ENCODE measurements at places on chromosomes 7 and 10.

GRCh38 chr7:95213809-95214492 is 110.4 kb downstream of the PON1 start:
- no peak for DNase-seq

DNA sequence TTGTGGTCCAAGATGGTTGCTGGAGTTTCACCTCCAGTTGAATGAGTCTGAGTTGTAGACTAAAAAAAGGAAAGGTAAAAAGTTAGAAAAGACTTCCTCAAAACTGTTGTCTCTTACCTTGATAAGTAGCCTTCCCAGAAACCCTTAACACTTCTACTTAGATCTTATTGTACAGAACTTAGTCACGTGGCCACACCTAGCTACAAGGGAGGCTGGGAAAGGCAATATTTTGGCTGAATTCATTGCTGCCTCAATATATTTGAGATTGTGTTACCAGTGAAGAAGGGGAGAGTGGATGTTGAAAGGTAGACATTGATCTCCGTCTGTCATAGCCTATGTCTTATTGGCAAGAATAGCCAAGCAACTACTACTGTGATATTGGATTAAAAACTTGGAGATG is 35.5 kb upstream of the VDAC2 start:
- DNase-seq: no peak

DNA sequence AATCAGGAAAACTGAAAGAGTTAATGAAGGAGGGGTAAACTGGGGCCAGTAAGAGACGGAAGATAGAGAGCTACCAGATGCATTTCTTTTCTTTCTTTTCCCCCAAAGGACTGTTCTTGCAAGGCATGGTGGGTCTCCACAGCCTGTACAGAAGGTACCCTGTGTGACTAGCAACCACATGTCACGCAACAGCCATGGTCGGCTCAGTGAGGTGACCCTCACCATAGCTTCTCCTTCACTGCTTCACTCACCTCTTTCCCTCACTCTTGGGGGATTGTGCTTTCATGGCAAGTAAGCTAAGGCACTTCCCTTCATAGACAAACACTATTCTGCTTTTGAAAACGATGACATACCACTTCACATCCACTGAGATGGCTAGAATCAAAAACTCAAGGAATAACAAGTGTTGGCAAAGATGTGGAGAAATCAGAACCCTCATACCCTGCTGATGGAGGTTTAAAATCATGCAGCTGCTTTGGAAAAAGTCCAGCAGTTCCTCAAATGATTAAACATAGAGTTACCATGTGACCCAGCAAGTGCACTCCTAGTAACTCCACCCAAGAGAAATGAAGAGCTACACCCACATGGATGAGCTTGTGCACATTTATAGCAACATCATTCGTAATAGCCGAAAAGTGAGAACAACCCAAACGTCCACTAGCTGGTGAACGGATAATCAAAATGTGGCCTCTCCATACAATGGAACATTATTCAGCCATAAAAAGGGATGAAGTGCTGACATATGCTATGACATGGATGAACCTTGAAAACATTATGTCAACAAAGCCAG is 3.8 kb upstream of the INSIG1 start:
- DNase-seq: no peak

DNA sequence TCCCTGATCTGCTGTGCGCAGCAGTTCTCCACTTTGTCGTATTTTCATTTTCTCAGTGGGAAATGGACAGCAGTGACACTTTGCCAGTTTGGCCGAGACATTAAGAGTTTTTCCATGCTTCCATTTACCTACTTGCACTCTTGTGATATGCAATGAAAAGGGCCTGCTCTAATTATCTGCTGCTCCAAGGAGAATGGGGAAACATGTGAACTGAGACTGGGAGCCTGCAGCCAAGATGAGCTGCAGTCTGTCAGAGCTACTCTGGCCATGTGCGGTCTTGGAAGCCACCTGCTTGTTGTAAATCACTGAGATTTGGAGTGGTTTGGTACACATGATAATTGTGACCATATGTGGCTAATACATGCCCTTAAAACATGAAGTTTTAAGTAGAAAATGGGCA is 586.6 kb upstream of the POT1 start:
- no peak for DNase-seq

GRCh38 chr7:31687024-31687748 is at the start of gene PPP1R17:
Gene PPP1R17 (plus strand): TSS chr7:31687215. CDS start chr7:31692442, 5,227 bp downstream.
- DNase-seq: no peak

DNA sequence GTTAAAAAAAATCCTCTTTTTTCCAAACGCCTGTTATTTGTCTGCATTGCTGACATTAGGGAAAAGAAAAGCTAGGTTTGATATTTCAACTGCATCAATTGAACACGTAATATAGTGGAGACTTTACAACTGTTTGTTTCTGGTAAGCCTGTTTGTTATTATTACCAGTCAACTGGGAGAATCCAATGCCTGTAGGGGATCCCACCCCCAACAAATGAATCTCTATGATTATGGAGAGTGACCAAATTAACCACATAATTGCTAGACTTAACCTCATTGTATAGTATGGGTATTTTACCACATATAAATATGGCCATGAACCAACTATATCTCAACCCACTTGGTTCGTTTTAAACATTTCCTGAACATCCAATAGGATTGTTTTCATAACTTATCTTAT is 216.1 kb downstream of the TWIST1 start:
- DNase-seq: no peak

GRCh38 chr10:33790521-33791271 is 456.2 kb upstream of the NRP1 start:
- no peak for DNase-seq

DNA sequence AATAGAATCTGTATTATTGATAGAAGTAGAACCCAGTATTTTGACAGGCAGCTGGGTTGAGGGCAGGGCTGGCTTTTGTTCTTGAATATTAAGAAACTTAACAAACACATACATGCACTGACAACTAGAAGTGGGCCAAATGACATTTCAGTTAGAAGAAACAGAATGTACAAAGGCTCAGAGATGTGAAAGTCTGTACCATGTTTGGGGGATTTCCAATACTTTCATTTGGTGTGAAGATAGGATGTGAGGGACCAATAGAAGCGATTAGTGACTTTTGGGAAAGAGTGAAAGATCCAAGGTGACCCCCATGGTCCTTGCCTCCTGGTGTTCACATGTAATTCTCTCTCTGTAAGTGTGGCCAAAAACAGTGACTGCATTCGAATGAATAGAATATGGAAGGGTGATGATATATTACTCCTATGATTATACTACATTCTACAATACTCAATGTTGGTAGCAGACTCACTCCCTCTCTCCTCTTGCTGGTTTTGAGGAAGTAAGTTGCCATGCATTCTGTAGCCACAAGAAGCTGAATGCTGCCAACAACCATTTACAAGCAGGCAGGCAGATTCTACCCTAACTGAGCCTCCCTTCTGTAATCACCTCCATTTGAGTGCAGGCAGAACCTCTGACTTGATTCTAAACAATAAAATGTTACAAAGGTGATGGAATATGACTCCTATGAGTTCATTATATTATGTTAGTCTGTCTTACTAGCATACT is 151.4 kb downstream of the TMEM168 start:
- DNase-seq: no peak

- no peak for DNase-seq
Measured at GRCh38 chr10:69318867-69319727, 40.8 kb downstream of the HK1 start.

DNA sequence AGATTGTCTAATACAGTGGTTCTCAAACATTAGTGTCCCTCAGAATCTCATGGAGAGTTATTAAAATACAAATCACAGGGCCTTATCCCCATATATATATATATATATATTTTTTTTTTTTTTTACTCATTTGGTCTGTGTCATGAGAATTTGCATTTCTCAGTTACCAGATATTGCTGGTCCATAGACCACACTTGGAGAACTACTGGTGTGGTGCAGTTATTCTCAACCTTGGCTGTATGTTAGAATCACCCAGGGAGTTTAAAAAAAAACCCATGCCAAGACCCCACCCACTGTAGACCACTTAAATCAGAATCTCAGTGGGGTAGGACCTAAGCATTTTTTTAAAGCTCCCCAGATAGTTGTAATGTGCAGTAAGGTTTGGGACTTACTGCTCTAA is 179.9 kb downstream of the AUTS2 start:
- DNase-seq: no peak

GRCh38 chr7:24942226-24942625 is 37.8 kb downstream of the OSBPL3 start:
- DNase-seq: no peak

GRCh38 chr10:77357185-77357584 is 280.4 kb downstream of the KCNMA1 start:
- no peak for DNase-seq

- DNase-seq: no peak
Measured at GRCh38 chr10:30534465-30535144, 94.9 kb downstream of the LYZL2 start.

DNA sequence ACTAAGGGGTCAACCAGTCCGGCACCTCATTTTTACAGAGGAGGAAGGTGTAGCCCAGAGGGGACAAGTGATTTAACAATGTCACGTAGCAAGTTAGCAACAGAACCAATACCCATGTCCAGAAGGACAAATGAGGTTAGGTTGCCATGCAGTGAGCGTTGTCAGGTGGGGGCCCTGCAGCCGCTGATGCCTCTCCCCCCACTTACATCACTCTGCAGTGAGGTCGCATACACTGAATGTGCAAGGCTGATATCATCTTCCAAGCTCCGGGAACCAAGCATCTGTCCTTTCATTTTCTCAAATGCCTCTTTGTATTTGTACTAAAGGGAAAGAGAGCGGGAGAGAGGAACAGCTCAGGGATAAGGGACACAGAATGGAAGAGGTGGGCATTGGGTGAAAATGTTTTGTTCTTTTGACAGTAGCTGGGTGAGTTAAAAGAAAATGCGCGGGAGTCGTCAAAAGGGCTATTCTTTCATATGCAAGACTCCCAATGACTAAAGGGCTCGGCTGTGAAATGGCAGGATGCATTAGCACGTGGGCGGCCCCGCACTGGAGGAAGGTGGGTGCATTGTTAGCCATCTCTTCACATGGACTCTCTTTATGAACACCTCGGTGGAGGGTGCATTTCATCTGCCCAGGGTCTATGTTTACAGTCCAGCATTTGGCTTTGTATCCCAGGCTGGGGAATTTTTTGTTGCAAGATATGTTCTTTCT is 49.7 kb downstream of the NRAP start:
- no peak for DNase-seq

DNA sequence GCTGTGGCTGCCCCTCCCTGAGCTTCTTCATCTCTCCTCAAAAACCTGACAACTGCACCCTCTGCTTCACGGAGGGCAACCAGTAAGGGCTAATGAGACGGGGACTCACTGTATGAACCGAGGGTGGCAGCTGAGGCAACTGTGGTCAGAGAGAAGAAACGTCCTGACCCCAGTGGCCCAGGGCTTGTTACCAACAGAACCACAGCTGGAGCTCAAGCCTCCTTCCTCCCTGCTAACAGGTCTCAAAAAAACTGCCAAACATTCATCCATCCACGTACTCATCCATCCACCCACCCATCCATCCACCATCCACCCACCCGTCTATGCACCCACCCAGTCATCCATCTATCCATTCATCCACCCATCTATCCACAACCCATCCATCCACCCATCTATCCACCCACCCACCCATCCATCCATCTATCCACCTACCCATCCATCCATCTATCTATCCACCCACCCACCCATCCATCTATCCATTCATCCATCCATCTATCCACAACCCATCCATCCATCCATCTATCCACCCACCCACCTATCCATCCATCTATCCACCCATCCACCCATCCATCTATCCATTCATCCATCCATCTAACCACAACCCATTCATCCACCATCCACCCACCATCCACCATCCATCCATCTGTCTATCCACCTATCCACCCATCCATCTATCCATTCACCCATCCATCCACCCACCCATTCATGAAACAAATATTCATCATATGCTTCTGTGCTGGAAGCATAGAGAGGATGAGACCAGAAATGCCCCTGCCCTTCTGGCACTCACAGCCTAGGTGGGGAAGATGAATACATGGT is 111.7 kb downstream of the PDGFA start:
- DNase-seq: no peak

DNA sequence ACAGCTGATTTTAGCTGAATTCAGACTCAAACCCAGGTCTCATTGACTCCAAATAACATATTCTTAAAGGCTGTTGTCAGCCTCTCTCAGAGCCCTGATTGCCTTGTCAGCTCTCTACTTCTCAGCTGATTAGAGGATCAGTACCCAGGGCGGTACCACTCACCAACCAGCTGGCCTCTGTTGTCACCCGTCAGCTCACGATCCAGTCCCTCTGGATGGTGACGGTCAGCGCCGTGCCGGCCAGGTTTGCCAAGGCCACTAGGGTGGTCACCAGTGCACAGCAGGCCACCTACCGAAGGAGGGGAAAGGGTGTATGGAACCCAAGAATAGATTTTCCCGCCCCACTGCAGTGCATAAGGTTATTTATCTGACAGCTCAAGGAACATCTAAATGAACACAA is 52.3 kb upstream of the TOMM7 start:
- no peak for DNase-seq

DNA sequence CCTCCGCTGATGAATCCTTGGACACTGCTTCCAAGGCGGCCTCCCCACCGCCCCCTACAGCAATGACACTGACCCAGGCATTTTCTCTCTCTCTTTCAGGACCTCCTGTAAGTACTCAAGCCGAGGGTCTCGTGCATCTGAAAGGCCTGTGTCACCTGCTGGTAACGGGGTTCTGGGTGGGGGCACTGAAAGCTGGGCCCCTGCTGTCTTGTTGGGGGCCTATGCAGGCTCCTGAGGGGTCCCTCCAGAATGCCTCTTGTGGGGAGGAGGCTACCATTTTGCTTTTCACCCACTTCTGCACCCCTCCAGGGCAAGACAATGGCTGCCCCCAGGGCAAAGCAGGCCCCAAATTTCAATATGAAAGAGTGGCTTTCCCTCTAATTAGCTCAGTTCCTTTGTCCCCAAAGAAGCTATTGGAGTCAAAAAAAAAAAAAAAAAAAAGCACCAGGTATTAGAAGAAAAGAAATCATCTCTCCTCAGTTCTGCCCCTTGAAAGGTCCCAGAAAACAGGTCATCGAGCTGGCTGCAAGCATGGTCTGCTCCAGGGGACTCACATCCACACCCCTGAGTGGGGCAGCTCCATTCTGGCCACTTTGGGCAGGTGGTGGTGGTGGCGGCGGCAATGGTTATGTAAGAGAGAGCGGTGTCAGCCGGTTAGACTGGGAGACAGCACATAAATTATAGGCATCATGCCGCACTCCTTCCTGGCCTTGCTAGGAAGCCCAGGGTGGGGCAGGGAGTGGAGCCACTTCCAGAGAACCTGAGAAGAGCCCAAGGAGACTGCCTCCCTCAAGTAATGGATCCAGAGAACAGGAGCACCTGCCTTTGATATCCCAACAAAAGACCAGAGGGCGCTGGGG is 66.2 kb downstream of the COL13A1 start:
- no peak for DNase-seq

Measured in cortex of kidney (tissue), 1 donor.